ENCODE measurements at places on chromosomes 12 and 14.

GRCh38 chr12:15757553-15758255 lies 31.5 kb downstream of the EPS8 start:
- no peak for DNase-seq

DNA sequence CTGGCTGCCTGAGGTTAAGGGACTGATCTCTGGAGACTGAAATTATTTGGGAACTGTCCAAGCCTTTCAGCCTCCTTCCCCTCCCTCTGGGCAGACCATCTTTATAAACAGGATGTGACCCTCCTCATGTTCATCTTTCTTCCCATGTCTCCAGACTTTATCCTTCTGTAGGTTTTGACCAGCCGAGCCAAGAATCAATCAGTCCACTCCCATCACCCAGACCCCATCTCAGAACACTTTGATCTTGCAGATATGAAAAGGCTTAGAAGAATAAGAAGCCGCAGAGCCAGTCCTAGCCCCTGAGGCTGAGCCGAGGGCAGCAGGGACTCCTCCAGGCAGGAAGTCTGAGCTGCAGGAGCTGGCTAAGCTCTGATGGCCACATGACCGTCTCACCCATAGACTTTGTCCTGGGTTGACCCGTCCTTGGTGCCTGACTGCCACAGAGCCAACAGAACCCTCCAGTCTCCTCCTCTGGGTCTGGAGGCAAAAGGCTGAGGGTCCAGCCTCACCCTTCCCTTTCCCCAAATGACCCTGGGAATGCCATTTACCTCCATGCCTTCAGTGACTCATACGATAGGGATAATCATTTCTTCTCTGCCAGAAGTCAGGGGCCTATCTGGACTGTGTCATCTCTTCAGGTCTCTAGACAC lies 1.6 kb downstream of the KRT71 start:
- no peak for DNase-seq

DNA sequence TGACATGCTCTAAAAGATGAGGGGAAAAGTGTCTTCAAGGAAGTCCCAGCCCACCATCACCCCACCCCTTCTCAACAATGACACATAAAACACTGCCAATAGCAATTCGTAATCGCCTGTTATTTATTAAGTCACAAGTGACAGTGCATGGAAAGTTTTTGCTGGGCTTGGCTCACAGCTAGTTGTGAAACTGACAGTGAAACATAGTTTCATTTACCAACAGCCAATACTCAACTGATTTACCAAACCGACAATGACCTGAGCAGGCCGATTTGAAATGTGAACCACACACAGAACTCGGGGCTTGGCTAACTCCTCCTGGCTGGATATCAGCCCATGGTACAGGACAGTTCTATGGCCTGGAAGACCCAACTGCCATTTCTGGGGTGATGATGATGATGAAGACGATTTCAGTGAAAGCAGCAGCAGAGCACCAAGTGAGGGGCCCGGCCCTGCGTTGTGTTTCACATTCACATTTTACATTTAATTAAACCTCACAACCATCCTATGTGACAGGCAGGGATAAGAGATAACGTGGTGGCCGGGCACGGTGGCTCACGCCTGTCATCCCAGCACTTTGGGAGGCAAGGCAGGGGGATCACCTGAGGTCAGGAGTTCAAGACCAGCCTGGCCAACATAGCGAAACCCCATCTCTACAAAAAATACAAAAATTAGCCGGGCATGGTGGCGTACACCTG lies 42.7 kb downstream of the CAMKK2 start:
- no peak for DNase-seq

DNA sequence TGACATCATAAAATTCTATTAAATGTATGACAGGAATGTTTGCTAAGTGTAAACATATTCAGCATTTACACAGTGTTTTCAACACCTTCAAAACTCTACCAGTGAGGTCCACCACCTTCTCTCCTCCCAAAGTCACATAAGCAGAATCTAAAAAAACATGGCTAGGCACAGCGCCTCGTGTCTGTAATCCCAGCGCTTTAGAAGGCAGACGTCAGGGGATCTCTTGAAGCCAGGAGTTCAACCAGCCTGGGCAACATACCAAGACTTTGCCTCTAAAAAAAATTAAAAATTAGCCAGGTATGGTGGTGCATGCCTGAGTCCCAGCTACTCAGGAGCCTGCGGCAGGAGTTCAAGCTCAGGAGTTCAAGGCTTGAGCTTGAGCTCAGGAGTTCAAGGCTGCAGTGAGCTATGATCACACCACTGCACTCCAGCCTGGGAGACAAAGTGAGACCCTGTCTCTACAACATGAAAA lies 30.0 kb downstream of the NUMB start:
- no peak for DNase-seq

DNA sequence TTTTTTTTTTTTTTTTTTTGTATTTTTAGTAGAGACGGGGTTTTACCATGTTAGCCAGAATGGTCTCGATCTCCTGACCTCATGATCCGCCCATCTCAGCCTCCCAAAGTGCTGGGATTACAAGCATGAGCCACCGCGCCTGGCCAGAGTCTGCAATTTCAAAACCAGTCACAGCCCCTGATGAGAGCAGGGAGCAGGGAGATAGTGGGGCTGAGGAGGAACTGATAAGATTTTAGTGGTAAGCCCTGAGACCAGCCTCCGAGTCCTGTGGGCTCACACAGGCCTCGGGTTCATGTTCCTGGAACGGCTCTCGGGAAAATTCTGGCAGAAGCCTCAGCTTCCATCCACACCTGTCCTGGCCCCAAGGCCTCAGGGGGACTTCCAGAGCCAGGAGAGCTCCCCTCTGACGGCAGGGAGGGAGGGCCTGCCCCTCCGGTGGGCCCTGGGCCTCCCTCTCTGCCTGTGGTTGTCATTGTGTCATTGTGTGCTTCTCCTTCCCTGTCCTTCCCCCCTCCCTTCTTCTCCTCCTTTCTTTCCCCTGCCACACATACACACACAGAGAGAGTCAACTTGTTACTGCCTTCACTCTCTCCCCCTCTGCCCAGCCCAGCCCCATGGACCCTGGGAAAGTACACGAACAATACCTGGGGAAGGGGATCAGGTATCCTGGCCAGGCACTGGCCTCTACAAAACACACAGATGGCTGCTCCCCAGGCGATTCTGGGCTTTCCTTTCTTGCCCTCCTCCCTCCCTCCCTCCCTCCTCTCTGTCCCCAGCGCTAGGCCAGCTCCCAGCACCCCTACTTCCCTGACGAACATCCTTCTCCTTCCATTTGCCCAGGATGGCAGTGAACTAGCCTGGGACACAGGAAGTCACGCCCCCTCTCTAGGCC lies 294.1 kb downstream of the DPF3 start:
- no peak for DNase-seq

DNA sequence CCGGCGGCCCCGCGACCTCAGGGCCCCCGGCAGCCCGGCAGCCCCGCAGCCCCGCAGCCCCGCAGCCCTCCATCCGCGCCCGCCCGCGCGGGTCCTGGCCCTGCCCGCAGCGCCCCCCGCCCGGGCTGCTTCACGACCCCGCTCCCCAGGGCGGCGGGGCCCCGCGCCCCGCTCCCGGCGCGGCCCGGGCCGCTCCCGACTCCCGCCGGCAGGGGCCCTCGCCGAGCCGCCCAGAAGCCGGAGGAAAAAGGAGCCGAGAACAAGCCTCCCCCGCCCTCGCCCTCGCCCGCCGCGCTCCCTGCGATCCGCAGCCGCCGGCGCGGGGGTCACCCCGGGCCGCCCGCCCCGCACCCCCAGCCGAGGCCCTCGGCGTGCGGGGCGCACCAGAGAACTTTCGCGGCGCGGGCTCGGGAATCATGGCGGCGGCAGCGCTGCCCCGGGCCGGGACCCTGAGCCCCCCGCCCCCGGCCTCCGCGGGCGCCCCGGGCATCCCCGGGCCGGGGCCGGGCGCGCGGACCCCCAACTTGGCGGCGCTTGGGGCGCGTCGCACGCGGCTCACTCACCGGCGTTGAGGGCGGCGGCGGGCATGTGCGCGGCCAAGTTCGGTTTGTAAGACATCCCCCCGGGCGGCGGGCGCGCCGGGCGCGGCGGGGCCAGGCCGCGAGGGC lies 521 bp downstream of the CDK2AP1 start:
- no peak for DNase-seq

DNA sequence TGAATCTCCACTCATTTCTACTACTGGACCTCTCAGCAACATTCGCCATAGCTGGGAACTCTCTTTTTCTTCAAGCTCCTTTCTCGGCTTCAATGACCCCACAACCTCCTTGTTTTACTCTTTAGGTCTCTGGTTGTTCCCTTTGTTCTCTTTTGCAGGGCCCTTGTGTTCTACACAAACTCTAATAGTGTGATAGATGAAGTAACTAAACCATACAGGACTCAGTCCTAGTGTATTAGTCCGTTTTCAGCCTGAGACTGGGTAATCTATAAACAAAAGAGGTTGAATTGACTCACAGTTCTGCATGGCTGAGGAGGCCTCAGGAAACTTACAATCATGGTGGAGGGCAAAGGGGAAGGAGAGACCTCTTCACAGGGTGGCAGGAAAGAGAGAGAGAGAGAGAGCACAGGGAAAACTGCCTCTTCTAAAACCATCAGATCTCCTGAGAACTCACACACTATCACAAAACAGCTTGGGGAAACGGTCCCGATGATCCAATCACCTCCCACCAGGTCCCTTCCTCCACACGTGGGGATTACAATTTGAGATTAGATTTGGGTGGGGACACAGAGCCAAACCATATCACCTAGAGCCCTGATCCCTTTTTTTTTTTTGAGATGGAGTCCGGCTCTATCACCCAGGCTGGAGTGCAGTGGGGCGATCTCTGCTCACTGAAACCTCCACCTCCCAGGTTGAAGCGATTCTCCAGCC lies 32.0 kb upstream of the WNK1 start:
- no peak for DNase-seq

- DNase-seq: no peak
Observed at GRCh38 chr12:125340791-125341190, 275.6 kb downstream of the AACS start.

All from esophagus squamous epithelium (tissue), 5 donors.